ENCODE measurements at places on chromosomes 5 and 9.

DNA sequence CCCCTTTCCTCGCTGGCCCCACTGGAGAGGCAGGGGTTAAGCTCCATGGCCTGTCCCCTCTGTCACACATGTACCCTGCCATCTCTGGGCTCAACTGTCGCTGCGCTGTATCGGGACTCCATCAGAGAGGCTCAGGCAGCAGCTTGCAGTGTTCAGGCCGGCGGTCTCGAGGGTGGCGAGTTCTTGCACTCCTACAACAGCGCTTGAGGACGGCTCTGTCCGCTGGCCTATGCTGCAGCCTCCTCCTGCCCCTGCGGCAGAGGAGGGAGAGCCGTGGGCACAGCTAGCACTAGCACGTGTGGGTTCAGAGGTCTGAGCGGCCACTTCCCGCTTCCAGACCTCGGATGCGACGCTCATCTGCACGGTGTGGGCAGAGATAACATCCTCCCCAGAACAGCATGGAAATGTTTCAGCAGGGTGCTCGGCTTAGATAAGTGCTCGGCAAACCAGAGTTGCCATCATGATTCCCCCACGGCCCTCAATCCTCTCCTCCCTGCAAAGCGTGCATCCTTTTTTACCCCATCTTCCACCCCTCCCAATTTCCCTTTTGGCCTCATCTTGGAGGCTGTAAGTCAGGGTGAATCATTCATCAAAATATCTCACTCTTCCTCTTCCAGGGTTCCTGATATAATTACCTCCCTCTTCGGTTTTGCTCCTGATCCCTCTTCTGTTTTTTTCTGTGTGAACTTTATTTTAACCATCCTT, 41.9 kb upstream of the FUBP3 start:
- no peak for DNase-seq

- DNase-seq: no peak
Measured at GRCh38 chr5:159609359-159609758, 279.1 kb upstream of the IL12B start.

DNA sequence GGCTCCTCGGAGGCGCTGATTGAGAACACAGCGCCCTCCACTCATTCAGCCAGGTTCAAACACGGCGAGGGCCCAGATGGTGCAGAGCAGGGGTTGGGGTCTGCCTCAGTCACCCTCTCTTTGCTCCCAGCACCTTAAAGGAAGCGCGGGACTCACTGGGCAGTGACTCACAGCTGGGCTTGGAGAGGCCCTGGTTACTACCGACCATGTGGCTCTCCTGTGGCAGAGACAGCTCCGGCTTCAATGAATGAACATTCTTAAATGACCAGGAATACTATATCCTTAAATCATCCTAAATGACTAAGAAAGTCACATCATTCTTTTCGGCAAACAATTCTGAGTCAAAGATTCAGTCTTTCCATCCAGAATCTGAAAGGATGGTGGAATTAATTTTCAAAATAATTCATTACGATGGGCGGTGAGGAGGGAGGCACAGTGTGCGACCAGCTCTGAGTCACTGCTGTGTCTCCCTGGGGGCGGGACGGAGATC, 1.6 kb upstream of the INPP5E start:
- no peak for DNase-seq

DNA sequence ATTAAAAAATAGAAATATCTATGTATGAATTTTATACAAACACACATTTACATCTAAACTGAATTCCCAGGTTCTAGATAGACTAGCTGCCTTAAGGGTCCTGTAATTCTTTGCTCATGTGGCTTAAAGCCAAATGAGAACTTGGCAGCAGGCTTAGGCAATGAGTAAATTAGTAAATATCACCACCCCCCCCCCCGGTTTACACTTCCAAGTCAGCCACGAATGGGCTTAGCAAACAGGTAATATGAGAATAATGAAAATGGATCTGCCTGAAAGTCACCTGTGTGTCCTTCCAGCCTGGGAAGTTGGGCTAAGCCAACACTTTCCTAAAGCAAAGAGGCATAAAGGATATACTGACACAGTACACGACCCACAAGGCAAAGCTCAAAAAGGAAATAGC, 108.6 kb downstream of the KLHL3 start:
- no peak for DNase-seq

DNA sequence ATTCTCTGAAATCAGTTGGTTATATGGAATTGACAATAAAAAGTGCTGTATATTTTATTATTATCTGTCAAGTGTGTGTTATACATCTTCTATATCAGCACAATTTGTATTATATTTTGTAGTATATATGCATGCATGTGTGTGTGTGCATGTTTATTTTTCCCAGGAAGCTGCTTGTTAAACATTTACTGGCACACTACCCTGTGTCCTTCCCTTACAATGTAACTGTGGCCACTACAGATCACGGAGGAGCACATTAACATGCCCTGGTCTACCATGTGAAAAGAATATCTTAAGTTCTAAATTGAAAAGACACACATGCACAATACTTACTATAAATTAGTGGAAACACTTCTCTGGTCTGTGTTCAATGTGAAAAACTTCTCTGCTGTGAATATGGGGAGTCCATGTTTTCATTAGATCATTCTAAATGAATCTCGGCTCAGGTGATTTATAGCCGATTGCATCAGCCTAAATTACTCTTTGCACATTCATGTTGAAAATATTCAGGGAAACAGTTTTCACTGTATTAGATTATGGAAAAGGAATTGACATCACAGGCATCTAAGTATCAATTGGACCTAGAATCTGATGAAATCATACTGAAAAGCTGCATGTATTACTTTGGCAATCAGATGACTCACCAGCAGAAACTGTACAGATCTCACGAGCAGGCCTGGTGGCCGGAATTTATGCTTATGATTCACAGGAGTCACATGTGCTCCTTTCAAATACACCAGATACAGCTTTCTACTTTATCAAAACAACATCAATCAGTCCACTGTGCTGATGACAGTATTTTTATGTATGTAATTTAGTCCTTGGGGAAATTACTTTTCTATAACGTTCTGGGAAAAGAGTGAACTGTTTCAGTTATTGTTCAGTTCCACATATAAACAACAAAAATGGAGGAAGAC, 39.4 kb downstream of the LURAP1L start:
- DNase-seq: no peak

DNA sequence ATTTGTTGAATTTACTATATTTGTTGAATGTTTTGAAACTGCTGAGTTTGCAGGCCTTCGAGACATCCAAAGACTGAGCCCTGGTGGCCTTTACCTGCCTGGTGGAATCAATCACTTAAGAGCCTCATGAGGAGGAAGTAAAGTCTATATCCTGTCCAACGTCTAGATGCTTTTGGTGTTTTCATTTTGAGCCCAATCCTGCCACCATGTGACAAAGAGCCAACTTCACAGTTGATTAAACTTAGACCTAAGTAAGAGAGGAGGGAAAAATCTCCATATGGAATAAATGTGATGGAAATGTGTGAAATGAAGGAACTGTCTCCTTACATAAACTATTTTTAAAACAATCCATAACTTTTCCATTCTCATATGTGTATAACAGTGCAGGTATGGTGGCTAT, 220.1 kb downstream of the PRR16 start:
- no peak for DNase-seq

- DNase-seq: no peak
Measured at GRCh38 chr9:127557466-127557869, 54.6 kb upstream of the STXBP1 start.

DNA sequence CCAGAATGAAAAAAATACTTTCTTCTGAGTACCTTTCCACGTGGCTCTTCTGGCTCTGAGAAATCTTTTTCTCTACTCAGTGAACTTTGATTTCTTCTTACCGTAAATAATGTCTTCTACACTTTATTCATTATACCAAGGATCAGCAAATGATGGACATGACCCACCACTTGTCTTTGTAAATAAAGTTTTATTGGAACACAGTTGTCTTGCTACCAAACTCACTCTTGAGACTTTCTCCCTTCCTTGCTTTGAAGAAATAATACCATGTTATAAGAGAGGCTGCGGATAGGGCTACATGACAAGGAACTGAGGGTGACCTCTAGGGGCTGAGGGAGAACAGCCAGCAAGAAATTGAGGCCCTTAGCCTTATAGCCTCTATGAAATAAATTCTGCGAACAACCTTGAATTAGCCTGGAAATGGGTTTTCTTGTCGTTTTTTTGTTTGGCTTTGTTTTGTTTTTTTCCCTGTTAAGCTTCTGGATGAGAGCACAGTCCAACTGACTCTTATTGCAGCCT, 212.5 kb downstream of the COMMD10 start:
- no peak for DNase-seq
